Keratinocyte (primary cell): ENCODE measurements at places on chromosomes 7 and 10.

GRCh38 chr7:142760071-142760642, 10.6 kb upstream of the PRSS2 start:
- DNase-seq = no peak

DNA sequence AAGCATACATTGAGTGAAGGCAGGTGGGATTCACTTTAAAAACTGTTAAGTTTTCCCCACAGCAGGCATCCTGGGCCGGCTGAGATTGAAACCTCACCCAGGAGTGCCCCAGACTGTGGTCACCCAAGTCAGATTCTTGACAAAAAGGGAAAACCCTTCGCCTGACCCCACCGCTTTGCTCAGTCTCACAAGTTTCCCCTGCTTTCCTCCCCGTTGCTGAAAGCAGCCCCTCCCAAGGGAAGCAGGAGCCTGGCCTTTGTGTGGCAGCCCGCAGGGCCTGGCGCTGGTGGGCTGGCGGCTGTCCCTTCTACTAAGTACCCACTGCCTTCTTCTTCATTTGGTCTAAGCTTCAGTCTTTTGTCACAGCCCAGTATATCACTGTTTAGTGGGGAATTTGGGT, 16.0 kb downstream of the RNF32 start:
- DNase-seq = no peak

- no peak for DNase-seq
These were observed 64.3 kb downstream of the ZRANB1 start for GRCh38 chr10:125006188-125006680.

DNA sequence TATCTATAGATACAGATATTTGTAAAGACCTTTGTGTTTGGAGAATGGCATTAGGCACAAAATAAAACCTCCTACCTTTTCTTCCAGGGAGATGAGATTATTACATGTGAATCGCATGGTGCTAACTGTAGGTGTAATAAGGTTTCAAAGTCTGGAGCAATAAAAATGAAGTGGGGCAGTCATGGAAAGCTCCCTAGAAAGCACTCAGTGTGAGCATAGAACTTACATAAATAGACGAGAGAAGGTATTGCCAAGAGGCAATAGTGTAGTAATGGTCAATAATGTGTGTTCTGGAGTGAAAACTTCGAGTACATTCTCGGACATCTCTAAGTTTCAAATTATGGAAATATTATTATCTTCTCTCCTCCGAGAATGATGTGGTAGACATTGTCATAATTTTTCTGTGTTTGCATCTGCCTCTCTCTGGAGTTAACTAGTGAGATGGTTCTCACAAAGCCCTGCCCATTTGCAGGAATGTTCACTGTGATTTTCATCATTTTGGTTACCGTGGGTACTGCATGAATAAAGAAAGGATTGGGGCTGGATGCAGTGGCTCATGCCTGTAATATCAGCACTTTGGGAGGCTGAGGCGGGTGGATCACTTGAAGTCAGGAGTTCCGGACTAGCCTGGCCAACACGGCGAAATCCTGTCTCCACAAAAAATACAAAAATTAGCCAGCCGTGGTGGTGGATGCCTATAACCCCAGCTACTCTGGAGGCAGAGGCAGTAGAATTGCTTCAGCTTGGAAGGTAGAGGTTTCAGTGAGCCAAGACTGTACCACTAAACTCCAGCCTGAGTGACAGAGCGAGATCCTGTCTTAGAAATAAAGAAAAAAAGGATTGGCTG, 10.6 kb downstream of the VIM start:
- DNase-seq = no peak

DNA sequence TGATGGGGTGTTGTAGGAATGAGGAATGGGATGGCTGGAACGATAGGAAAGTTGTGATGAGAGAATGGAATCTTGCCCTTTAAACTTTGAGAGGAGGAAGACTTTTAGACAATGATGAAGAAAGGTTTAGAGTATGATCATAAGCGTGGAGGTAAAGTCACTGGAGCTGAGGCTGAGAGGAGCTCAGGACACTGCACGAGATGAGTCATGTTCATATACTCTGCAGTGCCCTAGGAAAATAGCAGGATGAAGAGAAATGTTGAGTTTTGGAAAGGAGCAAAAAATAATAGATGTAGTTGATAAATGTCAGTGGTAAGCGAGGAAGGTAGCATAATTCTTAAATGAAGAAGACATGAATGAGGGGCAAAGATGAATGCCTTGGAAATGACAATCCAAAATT, 28.3 kb upstream of the CUL1 start:
- no peak for DNase-seq

DNA sequence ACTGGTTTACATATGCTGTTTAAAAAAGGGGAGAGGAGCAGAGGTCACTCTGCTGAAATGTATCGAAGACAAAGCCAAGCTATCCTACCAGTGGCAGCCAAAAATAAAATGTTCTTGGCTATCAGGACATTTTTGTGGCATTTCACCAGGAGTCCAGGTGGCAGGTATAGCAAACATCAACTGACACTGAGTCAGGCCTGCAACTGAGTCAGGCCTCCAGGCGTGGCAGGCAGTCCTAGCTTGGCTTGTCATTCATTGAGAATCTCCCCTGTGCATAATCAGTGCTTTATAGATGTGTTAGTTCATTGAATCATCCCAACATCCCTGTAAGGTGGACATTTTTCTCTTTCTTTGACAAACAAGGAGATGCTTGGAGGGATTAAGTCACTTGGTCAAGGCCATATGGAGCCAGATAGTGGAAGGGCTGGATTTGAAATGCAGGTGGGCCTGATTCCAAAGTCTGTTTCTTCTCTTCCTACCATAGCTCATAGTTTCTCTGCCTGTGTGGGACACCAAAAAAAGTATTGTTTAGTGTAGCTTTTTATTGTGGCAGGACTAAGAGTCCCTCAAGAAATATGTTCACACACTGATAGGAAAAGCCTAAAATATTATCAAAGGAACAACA, 4.3 kb downstream of the DYNC1I1 start:
- no peak for DNase-seq

DNA sequence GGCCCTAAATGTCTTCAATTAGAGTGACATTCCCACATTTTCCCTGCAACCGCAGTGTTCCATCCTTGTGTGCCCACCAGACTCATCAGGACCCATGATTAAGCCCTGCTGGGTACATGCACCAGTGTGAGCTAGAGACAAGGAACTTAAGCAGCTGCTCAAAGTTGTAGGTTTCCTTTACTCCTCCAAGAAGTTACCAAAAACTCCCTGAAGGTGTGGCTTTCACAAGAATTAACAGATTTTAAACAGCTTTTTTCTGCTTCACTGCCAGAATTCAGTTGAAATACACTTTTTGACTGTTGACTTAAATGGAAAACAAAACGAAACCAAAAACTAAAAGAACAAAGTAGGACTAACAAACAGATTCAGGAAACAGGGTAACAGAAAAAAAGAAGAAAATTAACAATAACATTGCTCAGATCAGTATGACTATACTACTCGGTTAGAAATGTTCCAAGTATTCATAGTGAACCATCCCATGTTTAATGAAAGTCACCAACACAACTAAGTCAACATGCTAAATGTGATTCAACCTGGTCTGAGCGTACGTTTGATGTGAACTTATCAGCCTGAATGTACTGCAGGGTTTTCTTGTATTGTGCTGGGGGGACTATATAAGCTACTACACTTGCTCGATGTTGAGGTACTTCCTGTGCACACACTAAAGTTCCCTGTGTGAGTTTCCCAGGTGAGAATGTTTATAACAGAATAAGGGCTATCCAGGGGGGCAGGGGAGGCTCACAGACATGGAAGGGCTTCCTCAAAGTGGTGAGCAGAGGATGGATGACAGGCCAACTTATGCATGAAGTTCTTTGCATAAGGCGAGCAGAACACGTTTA, 22.2 kb downstream of the SLC37A3 start:
- no peak for DNase-seq

DNA sequence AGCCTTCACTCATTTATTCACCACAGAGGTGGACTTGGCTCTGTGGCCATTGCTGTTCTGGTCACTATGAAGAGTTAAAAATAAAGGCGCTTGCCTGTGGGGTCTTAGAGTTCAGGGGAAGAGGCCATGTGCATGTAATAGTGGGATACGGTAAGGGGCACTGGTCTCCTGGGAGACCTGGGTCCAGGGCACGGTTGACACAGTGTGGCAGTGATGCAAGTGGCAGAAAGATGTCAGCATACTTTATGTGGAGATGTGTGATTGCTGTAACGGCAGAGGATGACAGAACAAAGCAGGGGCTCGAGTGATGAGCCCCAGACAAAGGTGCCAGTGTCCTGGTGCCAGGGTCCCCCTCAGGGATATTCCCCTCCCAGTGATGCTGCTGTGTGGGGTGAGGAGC, 8.6 kb downstream of the ZSCAN25 start:
- DNase-seq = no peak

GRCh38 chr10:116687633-116688032, 54.7 kb downstream of the HSPA12A start:
- no peak for DNase-seq

DNA sequence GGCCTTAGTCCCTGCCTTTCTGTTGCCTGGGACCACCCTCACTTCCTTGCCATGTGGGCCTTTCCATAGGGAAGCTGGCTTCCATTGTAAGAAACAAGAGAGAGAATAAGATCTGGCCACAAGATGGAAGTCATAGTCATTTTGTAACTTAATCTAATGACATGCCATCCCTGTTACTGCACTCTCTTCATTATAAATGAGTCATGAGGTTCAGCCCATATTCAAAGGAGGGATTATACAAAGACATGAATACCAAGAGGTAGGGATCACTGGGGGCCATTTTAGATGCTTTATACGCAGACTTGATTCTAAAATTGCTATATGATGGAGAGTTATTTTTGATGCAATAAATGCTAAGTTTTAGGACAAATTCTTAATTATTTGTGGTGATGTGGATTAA, 75.2 kb upstream of the CELF2 start:
- DNase-seq = no peak

DNA sequence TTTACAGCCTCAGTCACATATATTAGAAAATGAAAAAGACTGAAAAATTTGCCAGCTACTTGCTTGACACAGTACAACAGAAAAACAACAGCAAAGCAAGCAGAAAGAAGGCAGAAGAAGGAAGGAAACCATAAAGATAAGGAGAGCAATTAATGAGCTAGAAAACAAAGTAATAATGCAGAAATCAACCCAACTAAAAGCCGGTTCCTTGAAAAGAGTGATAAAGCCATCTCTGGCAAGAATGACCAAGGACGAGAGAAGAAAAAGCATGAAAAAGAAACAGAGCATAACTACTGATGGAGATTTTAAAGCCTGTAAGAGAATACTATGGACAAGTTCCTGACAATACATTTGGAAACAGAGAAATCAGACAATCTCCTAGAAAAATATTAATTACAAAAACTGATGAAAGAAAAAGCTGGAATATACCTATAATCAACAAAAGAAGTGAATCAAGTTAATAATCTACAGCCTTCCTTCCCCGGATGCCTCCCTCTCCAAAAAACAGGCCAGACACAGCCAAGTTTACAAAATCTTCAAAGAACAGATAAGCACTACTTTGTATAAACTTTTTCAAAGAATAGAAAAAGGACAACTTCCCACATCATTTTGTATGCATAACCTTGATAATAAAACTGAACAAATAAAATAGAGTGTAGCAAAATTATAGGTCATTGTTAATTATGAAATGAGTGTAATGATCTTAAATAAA, 204.0 kb downstream of the BAMBI start:
- DNase-seq = no peak

DNA sequence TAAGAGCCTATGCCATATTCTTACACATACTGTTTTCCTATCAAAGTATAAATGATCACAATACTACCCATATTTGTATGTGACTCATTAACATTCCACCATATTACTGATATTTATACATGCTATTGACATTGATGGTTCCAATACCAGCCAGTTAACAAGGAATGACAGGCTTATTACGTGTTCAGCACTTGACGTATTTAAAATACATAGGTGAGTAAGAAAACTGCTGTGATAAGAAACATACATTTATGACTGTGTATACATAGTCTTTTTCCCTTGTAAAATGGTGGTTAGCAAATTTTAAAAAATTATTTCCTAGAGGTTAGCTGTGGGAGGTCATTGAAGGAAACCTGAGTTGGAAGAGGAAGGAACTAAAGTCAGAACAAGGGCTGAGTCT, 81.1 kb upstream of the NEUROD6 start:
- no peak for DNase-seq
